Stimulated activated CD4-positive, alpha-beta T cell treated with anti-CD3 and anti-CD28 coated beads, Interleukin-1b, Interleukin-23, amount 100 ng/mL, for 48 hours (primary cell): ENCODE measurements at places on chromosomes 4 and X.

DNA sequence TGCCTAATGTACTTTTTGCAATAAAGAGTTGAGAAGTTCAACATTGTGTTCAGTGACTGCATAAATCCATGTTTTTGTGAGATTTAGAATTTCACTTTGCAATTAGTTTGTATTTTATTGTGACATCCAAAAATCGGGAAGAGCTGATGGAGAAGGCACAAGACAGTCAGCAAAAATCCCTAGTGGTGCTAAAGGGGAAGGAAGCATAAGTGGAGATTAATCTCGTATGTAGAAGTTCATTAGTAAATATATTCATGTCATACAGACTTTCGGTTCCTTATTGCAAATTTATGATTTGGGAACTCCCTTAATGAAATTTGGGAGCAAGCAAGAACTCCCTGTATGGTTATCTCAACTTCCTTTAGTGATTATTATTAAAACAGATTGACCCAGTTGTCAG lies 57.8 kb upstream of the SLC39A8 start:
- DNase-seq: no peak

DNA sequence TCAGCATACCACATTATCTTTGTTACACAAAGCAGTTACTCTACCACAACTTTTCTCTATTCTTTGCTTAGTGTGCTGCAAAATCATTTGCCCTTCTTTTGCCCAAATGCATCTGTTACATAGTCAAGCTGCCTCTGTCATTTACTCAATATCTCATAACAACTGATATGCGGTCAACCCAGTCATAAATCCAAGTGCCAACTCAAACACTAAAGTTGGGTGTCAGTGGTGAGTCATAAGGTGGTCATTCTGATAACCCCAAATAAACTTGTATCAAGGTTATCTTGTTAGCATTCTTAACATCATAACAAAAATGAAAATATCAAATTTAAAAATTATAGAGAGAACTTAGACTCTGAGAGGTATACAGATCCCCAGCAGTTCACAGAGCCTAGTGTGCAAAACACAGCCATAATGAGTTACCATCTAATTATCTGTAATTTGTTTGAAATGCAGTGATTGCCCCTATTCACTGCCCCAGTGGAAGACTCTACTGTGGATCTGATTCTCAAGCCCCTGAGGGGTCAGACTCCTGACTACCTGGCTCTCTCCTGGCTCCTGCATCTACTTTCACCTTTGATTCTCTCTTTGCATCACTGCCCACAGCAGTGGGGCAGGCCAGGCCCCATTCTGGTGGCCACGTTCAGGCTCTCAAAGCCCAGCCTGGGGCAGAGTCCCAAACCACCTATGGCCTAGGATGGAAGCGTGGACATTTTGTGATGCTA lies 29.2 kb downstream of the TBC1D9 start:
- no peak for DNase-seq

DNA sequence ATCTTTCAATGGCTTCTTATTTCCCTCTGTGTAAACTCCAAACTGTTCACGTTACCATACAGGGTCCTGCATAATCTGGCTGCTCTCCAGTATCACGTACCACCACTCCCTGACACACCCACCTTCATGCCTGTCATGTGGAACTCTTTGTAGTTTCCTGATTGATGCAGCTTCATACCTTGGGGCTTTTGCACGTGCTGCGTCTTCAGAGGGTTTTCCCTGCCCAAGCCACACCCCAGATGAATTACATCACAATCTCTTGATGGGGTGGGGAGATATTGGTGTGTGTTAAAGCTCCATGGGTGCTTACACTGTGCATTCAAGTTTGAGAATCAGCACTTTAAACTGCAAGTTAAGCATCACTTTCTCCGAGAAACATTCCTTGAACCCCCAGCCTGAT lies 101.9 kb downstream of the CT47B1 start:
- DNase-seq: no peak

DNA sequence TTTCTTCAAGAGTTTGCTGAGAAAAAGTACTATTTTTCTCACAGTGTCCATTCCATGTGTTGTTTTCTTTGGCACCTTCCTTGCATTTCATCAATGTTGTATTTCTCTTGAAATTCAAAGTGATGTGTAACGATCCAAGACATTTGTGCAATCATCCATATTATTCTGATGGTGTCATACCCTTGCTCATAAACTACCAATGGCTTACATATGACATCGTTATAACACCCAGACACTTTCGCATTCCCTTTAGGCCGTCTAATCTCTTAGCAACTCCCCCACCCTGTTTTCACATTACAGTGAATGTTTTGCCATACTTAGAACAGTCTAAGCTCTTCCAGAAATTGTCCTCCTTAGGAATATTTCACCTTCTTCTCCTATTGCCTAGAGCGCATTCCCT lies 1779.0 kb downstream of the PCDH7 start:
- no peak for DNase-seq

DNA sequence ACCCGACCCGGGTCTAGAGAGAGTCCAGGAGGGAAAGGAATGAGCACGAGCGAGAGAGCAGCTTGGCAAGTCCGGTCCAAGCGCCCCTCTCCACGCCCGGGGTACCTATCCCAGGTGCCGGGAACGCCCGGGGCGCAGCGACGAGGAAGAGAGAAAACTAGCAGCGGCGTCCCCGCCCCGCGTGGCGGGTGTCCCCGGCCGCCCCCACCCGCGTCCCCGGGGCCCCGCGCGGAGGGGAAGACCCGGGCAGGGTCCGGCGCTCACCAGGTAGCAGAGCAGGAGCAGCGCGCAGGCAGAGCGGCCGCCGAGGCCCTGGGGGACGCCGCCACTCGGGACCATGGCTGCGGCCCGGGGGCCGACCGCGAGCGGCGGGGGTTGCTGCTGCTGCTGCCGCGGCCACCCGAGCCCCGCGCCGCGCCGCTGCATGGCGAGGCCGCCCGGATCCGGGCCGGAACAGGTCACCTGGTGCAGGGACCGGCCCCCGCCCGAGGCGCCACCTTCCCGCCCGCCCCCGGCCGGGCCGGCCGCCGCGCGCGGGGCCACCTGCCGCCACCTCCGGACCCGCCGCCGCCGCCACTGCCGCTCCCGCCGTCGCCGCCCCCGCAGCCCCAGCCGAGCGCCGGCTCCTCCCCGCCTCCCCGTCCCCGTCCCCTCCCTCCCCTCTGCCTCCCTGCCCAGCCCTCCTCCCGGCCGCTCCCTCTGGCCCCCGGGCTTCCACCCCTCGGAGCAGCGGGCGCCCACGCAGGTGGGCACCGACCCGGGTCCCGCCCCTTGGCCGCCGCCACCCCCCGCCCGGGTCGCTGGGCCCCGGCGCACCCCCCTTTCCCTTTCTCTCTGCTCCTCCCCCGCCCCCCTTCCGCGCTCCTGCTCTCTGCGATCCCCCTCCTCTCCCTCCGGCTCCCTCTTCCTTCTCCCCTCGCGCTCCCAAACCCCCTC lies at the start of gene SEL1L3:
Gene SEL1L3, minus strand, starts transcription at position 578 of the 936 bp plus-strand sequence. Its CDS starts 152 bp downstream, at position 426.
- peak; percentile 44 for DNase-seq

- no peak for DNase-seq
Observed at GRCh38 chr4:8748236-8748575, 123.4 kb downstream of the HMX1 start.

GRCh38 chr4:111919639-111920038 lies 225.6 kb upstream of the FAM241A start:
- no peak for DNase-seq

GRCh38 chr4:87532907-87533306 lies 3.7 kb upstream of the SPARCL1 start:
- no peak for DNase-seq

- no peak for DNase-seq
Observed at GRCh38 chr4:8370106-8370787, 70.3 kb downstream of the ACOX3 start.

- DNase-seq: no peak
Observed at GRCh38 chr4:22676063-22676462, 16.7 kb upstream of the GBA3 start.

GRCh38 chrX:44507292-44507691 lies 35.4 kb downstream of the FUNDC1 start:
- DNase-seq: peak; percentile 12

GRCh38 chr4:143514497-143514896 lies 995 bp downstream of the SMARCA5 start:
- DNase-seq: peak; percentile 13

GRCh38 chr4:23993373-23993772 lies 103.5 kb upstream of the PPARGC1A start:
- no peak for DNase-seq

- no peak for DNase-seq
Observed at GRCh38 chr4:97548186-97548585, 595.1 kb downstream of the STPG2 start.

DNA sequence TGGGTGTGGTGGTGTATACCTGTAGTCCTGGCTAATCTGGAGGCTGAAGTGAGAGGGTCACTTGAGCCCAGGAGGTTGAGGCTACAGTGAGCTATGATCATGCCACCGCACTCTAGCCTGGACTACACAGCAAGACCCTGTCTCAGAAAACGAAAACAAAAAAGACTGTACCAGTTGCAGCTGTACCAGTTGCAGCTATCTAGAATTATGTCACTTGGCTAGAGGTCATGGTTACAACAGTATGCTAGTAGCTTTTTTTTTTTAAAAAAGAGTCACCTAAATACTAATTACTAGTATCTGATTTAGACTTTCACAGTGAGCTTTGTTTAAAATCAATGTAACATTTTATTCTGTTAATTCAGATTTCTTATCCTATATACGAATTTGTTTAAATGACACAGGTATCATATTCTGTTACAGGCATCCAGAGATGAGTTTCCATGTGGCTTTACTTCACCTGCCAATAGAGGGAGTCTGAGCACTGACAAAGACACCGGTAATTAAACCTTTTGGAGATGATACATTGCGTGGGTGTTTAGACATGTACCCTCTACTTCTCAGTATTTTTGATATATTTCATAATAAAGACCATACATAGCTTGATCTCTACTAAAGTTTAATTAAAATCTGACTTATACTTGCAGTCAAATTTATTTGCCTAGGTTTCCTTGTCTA lies 100.2 kb upstream of the IL13RA1 start:
- DNase-seq: no peak

DNA sequence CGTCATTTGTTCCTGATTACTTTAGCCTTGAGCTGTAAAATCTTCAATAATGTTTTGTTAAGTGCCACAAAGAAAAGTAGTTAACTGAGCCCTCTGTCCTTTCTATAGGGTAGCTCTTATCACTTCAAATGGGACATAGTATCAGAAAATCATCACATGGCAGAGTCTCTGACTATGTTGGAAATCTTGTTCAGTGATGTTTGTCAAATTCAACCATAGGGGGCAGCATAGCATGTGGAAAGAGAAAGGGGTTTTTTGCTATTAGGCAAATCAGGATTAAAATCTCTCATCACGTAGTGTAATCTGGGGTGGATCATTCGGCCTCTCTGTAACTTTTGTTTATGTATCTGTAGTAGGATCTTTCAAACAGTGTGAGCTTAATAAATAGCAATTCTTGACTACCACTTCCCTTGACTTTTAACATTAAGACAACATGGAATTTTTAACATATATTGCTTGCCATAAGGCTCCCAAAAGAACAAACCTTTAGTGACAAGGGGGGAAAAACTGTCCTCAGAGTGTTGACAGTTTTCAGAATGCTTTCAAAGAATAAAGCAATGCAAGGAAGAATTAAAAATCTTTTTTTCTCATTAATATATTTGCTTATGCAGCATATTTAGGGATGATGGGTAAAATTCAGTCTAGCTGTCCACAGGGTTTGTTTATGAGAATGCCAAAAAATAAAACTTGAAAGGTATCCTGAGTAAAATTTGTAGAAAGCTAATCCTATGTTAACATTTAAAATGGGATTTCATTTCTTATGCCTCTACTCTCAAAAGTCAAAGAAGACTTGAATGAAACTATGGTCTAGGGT lies 127.2 kb downstream of the FBXW7 start:
- no peak for DNase-seq

DNA sequence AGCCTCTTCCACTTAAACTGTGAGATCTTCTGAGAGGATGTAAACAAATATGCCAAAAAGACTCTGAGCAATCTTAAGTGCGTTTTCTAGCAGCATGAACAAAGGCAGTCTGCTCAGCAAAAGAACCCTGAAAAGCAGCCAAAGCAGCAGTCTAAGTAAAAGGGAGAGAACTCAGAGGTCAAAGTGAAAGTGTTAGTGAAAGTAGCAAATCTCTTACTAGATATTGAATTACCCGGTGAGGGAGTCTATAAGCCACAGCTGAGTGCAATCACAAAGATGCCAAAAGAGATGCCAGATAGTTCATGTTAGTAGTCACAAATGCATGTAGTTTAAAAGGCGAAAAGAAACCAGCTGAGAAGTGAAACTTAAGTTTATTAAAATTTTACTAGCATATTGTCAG lies 7.9 kb upstream of the GNRHR start:
- DNase-seq: no peak
